Psoas muscle (tissue), 8 donors: ENCODE measurements at places on chromosomes 3 and 15.
A peak's percentile ranks its signal among the peaks of the same experiment; 100 is the strongest.

DNA sequence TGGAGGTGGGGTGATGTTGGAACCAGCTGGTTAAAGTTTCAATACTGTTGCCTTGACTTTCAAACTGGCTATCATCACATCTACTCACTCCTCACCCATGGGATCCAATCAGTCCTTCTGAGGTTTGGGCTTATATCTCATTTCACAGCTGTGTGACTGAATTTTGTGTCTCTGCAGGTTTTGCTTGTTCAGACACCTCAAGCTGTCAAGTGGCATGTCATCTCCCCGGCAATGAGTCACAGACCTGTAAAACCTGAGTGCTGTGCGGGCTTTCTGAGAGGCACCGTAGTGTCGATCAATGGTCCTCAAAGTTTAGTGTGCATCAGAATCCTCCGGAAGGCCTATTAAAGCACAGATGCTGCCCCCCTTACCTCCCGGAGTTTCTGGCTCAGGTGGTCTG, 86.4 kb upstream of the RORA start:
- no peak for DNase-seq

- DNase-seq = no peak
Observed at GRCh38 chr3:119149484-119149883, 3.5 kb downstream of the TEX55 start.

GRCh38 chr15:71397377-71397776, 282.1 kb downstream of the THSD4 start:
- peak; percentile 21 for DNase-seq

DNA sequence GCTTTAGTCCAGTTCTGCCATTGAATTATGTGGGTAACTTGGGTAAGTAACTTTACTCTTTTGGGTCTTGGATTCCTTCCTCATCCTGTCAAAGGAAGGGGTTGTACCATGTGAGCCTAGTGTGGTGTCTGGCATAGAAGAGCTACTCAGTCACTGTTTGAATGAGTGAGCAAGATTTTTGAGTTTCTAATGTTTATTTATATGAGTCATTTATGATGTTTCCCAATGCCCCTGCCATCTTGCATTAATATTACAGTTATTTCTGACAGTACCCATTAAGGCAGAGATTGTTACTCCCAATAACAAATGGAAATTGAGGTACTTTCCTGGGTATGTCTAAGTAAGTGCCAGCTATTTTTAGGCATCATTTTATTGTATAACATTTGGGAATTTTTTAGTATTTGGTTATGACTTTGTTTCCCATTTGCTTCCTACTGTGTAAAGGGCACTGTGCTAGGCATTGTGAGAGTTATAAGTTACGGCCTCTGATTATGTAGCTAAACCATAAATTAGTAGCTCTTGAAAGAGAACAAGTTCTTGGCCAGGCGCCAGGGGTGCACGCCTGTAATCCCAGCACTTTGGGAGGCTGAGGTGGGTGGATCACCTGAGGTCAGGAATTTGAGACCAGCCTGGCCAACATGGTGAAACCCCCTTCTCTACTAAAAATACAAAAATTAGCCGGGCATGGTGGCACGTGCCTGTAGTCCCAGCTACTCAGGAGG, 23.5 kb downstream of the NR1D2 start:
- peak; percentile 55 for DNase-seq

GRCh38 chr3:117059956-117060270, 350.3 kb downstream of the TUSC7 start:
- DNase-seq = no peak

- DNase-seq = no peak
Observed at GRCh38 chr3:167306319-167306718, 73.8 kb downstream of the ZBBX start.

GRCh38 chr3:36784138-36784635, 19.8 kb upstream of the DCLK3 start:
- no peak for DNase-seq

DNA sequence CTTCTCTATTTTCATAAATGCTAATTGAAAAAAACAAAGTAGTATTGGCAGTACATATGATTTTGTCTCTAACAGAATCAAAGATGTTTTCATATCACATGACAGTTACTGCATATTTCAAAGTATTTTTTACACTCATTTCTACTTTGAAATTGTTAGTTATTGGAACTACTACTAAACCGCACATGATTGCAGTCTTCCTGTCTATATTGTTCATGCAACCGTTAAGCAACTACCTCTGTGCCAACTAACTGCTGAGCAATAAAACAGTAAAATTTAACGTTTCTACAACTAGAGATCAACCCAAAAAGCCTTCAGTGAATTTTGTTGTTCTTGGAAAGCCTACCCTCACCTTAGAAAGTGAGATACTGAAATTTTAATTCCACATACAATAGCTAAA, 64.2 kb downstream of the DMXL2 start:
- no peak for DNase-seq

DNA sequence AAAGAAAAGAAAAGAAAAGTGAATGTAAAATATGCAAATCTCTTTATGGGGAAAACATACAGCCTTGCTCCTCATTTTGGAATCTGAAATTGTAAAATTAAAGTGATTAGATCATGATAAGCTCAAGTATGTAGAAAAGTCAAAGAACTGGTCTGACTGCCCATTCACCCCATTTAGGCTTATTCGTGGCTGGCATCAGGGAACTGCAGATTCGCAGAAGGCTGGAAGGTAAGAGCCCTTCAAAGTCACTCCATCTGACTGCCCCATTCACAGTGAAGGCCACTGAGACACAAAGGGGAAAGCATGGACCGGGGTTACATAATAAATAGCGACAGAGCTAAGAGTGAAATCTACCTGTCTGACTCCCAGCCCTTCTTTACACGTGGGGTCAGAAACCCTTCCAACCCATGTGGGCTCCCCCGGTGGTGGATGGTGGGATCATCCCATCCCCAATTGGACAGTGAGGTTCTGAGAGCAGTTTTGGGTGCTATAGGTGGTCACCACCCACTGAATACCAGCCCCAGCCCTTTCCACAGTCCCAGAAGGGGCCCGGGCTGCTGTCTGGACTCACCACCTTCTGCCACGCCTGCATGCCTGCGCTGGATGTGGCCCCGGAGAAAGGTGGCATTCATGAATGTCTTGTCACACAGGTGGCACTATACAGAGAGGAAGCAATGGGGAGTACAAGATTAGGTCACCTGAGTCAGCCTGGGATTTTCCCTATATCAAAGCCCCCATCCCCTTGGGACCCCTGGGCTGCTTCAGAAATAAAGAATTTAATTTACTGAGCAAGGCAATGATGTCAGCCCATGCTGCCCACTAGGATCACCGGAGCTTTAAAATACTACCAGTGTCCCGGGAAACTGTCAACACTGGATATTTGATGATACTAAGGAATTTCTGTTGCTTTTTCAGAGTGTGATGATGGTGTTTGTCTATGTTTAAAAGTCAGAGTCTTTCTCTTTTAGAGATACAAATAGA, 17.9 kb downstream of the DZIP1L start:
- no peak for DNase-seq

DNA sequence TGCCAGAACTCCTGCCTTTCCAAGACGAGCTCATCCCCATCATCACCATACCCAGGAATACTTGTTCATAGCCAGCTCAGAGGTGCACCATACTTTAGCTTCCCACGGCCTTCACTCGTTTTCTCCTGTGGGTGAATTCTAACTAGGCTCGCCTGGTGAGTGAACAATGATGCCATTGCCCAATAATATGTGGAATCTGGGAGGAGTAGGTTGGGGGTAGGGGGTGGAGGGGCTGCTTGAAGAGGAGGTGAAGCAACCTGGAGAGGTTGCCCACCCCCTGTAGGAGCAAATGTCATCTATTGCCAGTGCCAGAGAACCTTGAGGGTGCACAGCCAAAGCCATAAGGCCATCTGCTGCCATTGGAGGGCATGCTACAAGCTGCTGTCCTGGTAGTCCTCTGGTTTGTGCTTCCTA, 592 bp upstream of the ZNF445 start:
- no peak for DNase-seq
